Panc1 (cell line): ENCODE measurements at places on chromosomes 1 and 21.

GRCh38 chr1:229947968-229948367, 119.1 kb upstream of the GALNT2 start:
- H3K4me3 ChIP-seq: no peak overlapping the region
- no peaks in the 10 kb centered on the region for H3K4me1 ChIP-seq
- DNase-seq: no peak
- H3K27ac ChIP-seq: no peak overlapping the region
- H3K36me3 ChIP-seq: no peaks in the 10 kb centered on the region
- H3K27me3 ChIP-seq: no peaks in the 10 kb centered on the region

DNA sequence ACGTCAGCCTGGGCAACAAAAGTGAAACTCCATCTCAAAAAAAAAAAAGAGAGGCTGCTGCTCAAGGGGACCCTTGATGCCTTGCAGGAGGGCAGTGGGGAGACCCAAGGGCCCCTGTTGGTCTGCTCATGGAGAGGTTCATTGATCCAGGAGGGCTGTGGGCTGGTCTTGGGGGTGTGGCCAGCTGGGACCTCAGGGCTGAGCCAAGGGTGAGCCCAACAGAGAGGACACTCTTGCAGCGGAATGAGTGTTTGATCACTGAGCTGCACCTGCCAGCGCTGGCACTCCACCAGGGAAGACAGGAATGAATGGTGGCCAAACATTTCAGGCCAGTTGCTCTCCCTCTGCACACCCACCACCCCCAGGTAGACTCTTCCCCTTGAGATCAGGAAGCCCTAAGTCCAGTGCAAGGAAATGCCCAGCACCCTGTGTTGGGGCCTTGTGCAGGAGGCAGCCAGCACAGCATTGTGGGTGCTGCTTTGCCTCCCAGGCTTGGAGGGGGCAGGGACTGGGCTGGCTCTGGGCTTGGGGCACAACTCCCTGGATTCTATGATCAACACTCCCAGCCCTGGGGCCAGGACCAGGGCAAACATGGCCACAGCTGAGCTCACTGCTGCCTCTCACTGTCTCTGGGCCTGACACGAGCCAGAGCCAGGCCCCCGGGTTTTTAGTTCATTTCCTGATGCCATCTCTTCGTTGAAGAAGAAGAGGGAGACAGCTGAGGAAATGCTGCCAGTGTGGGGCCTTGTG, 50.7 kb downstream of the IRF2BP2 start:
- no peak overlapping the region for H3K4me3 ChIP-seq
- H3K36me3 ChIP-seq: no peaks in the 10 kb centered on the region
- H3K27ac ChIP-seq: no peak overlapping the region
- no peak for DNase-seq

DNA sequence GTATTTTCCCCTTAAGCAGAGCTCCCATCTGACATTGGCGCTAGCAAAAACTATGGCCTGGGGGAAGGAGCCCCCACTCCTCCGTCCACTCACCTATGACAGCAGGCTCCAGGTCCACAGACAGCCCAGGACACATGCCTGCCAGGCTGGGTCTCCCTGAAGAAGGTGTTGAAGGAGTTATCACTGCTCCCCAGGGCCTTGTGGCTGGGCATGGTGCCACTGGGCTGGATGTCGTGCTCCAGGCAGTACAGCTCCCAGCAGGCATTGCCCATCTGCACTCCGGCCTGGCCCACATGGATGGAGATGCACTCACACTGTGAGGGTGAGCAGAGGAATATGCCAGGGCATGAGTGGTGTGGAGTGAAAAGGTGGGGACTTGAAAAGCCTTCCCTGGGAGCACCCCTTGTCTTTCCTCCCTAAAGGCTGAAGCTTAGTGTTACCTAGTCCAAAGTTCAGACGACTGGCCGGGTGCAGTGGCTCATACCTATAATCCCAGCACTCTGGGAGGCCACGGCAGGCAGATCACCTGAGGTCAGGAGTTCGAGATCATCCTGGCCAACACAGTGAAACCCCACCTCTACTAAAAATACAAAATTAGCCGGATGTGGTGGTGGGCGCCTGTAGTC, 30.0 kb downstream of the RABIF start:
- no peak overlapping the region for H3K4me3 ChIP-seq
- H3K36me3 ChIP-seq: peaks cover 3% of the 10 kb centered on the region; the same call in 1 of the 2 replicates
- no peak overlapping the region for H3K27ac ChIP-seq
- DNase-seq: no peak

DNA sequence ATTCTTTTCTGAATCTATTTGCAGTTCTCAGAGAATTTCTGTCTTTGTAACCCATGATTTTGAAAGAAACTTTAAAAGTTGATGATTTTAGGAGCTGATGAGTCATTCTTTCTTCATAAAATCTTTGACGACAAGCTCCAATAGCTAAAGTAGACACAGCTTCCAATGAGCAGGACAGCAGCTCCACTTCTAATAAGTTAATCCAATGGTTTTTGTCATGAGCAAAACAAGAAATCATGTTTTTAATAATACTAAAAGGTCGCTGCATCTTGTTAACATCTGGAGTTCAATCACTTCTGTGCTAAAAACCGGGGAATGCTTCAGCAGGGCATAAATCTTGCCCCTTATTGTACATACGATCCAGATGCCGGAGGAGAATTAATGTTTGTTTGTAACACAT, 48.9 kb upstream of the GORAB start:
- no peak overlapping the region for H3K27ac ChIP-seq
- no peak overlapping the region for H3K4me3 ChIP-seq
- no peaks in the 10 kb centered on the region for H3K36me3 ChIP-seq
- no peak for DNase-seq

DNA sequence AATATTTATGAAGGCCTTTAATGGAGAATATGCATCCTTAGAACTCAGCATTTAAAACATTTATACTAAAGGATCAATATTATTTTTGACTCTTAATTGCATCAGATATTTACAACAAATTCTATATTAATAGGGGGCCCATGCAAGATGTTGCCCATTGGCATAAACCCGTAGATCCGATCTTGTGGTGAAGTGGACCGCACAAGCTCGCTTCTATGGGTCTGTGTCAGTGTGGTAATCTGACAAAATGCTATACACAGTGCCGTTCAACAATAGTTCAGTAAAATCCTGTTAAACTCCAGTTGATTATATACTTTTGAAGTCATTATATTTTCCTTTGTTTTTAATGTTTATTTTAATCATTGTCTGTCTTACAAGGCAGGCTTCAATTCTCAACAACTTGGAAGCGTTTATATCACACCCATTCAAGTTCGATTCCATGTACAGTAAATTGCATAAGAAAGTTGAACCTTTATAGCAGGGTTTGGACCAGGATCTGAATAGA, 809.2 kb downstream of the USP25 start:
- no peak overlapping the region for H3K4me3 ChIP-seq
- no peaks in the 10 kb centered on the region for H3K4me1 ChIP-seq
- DNase-seq: no peak

DNA sequence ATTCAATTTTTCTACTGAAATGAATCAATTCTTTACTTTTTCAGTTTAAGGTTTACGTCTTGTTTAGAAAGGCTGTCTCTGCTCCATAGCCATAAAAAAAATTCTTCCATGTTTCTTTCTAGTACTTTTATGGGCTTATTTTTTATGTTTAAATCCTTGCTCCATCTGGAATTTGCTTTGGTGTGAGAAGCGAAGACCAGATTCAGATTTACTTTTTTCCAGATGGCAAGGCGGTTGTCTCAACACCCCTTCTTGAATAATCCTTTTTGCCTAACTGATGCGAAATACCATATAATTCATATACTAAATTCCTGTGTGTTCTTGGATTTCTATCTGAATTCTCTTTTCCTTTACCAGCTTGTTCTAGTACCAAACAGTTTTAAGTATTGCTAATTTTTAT, 101.5 kb downstream of the C1orf94 start:
- no peaks in the 10 kb centered on the region for H3K36me3 ChIP-seq
- H3K27me3 ChIP-seq: no peaks in the 10 kb centered on the region
- H3K4me3 ChIP-seq: no peak overlapping the region
- no peak for DNase-seq

DNA sequence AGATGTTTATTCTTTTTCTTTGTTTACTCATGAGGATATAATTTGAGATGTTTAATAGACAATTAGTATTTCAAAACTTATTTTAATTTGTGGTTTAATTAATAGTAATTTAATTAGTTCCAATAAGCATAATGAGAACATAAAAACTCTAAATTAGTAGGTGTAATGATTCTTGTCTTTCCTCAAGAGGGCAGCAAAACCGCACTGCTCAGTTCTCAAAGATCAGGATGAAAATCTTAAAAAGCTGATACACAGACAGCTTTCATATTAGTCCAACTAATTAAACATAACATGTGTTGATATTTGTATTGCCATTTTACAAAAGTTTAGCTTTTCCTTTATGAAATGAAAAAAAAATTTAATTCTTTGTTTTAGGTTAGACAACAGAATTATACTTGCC, 106.7 kb upstream of the C21orf91 start:
- H3K27ac ChIP-seq: no peak overlapping the region
- no peak for DNase-seq
- no peaks in the 10 kb centered on the region for H3K27me3 ChIP-seq
- no peaks in the 10 kb centered on the region for H3K4me1 ChIP-seq

DNA sequence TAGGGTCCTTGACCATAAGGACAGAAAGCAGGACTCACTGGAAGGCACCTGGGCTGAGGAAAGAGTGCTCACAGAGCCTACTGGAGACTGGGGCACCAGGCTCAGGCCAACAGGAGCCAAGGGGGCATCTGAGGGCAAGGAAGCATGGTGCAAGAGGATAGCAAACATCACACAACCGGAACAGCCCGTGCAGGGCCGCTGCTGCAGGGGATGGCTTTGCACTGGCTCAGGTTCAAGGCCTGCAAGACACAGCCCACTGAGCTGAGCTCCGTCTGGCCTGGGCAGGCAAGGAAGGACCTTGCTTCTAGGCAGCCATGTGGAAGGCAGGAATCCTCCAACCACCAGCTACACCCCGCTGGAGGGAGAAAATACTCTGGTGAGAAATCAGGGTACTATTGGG, 59.8 kb upstream of the KIF26B start:
- H3K4me1 ChIP-seq: no peaks in the 10 kb centered on the region
- DNase-seq: no peak
- H3K4me3 ChIP-seq: no peak overlapping the region
- H3K27me3 ChIP-seq: no peaks in the 10 kb centered on the region

GRCh38 chr1:233242827-233243483, 52.6 kb downstream of the PCNX2 start:
- H3K4me1 ChIP-seq: no peaks in the 10 kb centered on the region
- no peak overlapping the region for H3K27ac ChIP-seq
- no peak overlapping the region for H3K4me3 ChIP-seq
- DNase-seq: no peak

GRCh38 chr1:41255978-41256377, 13.9 kb upstream of the SCMH1 start:
- H3K4me1 ChIP-seq: no peaks in the 10 kb centered on the region
- DNase-seq: no peak
- H3K36me3 ChIP-seq: no peaks in the 10 kb centered on the region
- H3K27ac ChIP-seq: no peak overlapping the region
- H3K27me3 ChIP-seq: no peaks in the 10 kb centered on the region
- no peak overlapping the region for H3K4me3 ChIP-seq

DNA sequence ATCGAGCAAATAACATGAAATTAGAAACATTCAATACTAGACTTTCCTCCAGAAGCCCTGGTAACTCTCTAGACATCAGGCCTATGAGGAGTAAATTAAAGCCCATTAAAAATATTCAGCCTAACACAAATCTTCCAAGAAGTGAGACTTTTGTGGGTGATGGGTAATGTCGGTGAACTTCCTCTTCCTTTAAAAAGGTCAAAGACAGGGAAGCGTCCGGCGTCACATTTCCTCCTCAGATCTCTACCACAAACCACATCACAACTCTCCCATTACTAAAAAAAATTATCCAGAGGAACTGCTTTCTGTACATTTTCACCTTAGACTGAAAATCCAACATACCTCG, 1.4 kb downstream of the EIF4G3 start:
- no peaks in the 10 kb centered on the region for H3K27me3 ChIP-seq
- peaks cover 3% of the 10 kb centered on the region; the same call in 1 of the 2 replicates for H3K36me3 ChIP-seq
- peak overlapping the region; percentile 73 for H3K27ac ChIP-seq
- H3K4me3 ChIP-seq: peak overlapping the region; percentile 93
- peaks cover 17% of the 10 kb centered on the region; the same call in 1 of the 2 replicates for H3K4me1 ChIP-seq

GRCh38 chr1:14259191-14259757, 339.2 kb upstream of the KAZN start:
- peaks cover 5% of the 10 kb centered on the region; the same call in 1 of the 2 replicates for H3K27me3 ChIP-seq
- no peak overlapping the region for H3K27ac ChIP-seq
- H3K36me3 ChIP-seq: no peaks in the 10 kb centered on the region
- no peak for DNase-seq

DNA sequence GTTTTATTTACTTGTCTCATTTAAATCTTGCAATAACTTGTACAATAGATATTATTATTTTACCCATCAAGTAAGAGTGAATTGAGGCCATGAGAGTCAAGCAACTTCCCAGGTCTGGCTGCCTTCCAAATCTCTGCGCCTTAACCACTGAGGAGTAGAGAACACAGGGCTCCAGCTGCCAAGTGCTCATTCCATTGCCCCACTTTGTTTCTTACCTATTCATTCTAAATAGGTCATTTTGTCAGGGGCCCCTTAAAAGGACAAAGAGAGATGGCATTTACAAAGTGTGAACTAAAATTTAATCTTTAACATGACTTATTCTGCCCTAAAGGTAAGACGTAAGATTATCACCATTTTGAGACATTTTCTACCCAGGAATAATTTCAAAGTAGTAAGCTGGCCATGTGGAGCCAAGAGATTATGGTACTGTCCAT, 3.5 kb downstream of the PPP1R15B start:
- H3K4me1 ChIP-seq: peaks cover 24% of the 10 kb centered on the region
- peaks cover 44% of the 10 kb centered on the region for H3K36me3 ChIP-seq
- no peaks in the 10 kb centered on the region for H3K27me3 ChIP-seq

DNA sequence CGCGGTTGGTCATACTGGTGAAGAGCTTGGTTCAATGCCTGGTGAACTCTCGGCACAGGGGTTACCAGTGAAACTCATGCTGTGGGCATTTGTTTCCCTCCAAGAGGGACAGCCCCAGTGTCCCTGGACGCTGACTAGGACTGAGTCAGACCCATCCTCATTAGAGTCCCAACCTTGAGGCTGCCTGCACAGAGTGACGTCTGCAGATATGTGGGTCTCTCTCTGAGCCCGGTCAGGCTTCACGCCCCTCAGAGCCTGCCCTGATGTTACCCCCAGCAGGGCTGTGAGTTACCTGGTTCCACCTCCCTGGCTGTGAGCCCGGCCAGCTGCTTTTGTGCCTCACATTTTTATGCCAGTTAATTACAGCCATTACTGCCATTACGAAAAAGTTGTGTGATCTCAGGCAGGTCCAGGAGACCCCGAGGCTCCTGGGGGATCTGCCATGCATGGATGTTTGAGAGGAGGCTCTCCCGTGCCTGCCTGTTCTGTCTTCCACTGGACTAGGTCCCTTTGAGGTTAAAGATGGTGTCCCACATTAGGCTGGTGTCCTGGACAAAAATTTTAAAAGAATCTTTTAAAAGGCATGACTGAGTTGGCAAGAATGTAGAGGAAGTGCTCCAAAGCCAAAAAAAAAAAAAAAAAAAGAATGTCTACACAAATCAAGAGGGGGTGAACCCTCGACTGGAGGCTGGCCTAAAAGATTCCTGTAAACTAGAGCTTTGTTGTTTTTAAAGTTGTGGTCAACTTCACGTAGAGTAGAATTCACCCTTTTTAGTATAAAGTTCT, 36.6 kb upstream of the PADI1 start:
- peaks cover 43% of the 10 kb centered on the region for H3K4me1 ChIP-seq
- H3K36me3 ChIP-seq: no peaks in the 10 kb centered on the region
- H3K4me3 ChIP-seq: no peak overlapping the region
- peak overlapping the region; percentile 84 for H3K27ac ChIP-seq
- H3K27me3 ChIP-seq: no peaks in the 10 kb centered on the region

GRCh38 chr1:161190962-161191521, 7.8 kb downstream of the ADAMTS4 start:
- H3K4me1 ChIP-seq: no peaks in the 10 kb centered on the region
- no peaks in the 10 kb centered on the region for H3K36me3 ChIP-seq
- no peaks in the 10 kb centered on the region for H3K27me3 ChIP-seq
- no peak overlapping the region for H3K27ac ChIP-seq
